ENCODE measurements at places on chromosomes 13 and 19.

DNA sequence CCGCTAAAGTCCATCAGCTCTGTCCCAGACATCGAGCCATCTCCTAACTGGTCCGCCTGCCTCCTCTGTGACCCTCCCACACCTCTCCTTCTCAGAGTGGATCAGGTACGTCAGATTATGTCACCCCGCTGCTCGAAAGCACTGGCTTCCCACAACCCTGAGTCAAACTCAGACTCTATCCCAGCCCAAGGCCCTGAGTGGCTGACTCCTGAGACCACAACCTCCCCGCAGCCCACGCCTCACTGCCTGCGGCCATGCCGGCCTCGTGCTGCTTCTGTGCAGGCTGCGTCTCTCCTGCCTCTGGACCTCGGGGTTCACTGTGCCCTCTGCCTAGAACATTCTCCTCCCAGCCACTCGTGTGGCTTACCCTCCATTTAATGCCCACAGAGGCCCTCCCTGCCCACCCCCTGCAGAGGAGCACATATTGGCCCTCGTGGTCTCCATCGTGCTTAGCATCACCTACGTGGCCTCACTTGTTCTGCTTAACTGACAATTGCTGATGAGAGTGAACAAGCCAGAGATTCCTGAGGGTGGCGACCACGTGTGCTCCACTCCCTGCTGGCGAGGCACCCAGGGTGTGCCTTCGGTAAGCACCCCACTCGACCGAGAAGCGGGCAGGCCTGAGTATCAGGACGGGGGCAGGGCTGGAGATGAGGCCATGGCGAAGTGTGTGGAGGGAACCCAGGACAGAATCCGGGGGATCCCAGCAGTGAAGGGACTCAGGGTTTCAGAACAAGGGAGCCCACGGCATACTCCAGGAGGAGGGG is 13.5 kb upstream of the FKRP start:
- DNase-seq = no peak

DNA sequence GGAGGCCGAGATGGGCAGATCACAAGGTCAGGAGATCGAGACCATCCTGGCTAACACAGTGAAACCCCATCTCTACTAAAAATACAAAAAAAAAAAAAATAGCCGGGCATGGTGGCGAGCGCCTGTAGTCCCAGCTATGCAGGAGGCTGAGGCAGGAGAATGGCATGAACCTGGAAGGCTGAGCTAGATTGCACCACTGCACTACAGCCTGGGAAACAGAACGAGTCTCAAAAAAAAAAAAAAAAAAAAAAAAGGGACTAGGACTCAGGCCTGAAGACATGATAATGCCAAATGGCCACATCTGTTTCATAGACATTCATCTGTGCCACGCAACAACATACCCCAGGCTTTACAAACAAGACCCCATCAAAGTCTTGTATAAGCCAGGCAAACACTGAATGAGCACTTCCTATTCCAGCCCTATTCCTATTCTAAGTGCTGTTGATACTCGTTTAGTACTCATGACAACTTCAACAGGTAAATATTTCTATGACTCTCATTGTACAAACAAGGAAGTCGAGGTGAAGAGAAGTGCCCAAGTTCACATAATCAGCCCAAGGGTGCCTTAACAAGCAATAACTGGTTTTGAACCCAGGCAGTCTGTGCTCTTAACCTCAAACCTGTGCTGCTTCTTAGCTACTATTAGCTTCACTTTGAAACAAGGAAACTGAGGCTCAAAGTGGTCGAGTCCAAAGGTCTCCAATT is 1.7 kb downstream of the B9D2 start:
- no peak for DNase-seq

DNA sequence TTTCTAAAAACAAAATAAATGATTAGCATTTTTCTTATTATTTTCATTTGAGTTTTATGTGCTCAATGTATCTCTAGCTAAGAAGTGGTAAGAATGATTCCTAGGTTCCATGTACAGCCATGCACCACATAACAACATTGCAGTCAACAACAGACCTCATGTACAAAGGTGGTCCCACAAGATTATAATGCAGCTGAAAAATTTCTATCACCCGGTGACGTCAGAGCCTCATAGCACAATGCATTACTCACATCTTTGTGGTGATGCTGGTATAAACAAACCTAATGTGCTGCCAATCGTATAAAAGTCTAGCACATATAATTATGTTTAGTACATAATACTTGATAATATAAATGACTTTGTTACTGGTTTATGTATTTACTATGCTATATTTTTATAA is 120.5 kb downstream of the SLC7A1 start:
- no peak for DNase-seq

GRCh38 chr13:73943137-73943964 is 190.9 kb downstream of the KLF12 start:
- DNase-seq = no peak

DNA sequence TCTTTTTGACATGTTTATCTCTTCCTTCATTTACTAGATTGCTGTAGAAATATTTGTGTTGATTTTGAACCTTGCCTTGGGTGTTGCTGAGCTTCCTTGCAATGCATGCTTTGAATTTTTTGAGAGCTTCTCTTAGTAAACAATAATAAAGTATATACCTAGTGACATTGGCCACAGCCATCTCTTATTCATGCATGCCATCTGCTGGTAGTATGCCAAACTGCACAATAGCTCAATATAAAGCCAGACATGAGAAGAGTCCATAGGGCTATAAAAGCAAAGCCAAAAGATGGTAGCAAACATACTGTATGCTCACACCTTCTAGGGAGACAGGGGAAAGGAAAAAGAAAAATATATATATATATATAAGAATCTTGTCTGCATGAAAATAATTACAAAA is 18.9 kb upstream of the ZSCAN5A start:
- DNase-seq = peak; percentile 27

- DNase-seq = no peak
Observed at GRCh38 chr13:109724603-109725002, 61.8 kb downstream of the IRS2 start.

DNA sequence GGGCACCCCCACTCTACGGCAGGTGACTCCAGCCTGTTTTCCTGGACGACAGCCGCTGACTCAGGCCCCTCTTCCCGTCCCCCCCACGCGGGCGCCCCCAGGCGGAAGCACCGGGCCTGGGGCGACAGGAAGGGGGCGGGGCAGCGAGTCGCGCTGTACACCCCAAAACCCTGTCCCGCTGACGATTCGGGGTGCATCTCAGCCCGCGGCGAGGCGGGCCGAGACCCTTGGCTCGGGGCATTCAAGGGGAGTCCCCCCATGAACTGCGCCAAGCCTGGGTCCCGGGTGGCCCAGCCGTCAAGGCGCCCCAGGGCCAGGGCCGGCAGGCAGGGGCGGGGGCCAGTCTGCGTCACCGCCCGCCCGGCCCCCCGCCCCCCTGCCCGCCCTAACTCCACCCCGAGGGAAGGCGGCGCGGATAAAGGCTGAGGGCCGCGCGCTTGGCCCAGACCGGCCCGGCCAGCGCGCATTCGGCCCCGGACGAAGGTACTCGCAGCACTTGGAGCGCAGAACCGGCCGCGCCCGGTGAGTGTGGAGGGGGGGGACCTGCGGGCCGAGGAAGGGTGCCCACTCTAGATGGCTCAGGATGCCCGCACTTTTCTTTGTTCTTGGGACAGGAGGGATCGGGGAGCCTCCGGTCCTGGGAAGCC is at the start of gene MIDN:
MIDN (plus strand) TSS at position 445 of the 647 bp plus-strand sequence. CDS start 1,714 bp downstream, outside the sequence.
- peak; percentile 64 for DNase-seq

DNA sequence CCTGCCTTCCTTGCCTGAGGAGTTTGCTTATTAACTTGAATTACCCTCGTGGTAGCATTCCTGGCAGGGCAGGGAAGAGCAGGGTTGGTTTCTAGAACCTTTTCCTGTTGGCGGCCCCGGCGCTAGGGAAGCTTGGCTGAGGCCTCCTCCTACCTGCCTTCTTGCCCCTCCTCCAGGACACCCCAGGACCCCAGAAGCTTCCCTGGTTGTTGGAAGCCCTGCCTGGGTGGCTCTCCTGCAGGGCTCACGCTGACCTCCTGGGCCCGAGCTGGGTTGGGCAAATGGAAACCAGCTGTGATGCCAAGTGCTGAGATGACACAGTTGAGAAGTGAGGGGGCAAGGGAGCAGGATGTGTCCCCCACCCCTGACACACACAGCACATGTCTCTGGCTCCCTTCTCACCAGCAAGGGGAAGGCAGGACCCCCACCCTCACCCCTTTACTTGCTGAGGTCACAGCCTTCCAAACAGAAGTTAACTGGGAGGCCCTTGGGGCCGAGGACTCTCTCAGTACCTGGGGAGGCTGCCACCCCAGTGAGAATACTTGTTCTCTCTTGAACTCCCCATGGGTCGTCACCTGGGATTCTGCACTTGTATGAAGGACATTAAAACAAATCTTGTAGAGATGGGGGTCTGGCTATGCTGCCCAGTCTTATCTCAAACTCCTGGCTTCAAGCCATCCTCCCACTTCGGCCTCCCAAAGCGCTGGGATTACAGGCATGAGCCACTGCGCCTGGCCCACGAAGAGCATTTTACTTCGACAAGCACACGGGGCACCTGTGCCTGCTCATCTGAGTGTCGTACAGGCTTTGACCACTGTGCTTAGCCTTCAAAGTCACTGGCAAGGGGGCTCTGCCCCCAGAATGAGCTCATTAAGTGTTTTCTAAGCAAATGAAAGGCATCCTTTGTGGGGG is 10.5 kb downstream of the CEBPA start:
- no peak for DNase-seq

DNA sequence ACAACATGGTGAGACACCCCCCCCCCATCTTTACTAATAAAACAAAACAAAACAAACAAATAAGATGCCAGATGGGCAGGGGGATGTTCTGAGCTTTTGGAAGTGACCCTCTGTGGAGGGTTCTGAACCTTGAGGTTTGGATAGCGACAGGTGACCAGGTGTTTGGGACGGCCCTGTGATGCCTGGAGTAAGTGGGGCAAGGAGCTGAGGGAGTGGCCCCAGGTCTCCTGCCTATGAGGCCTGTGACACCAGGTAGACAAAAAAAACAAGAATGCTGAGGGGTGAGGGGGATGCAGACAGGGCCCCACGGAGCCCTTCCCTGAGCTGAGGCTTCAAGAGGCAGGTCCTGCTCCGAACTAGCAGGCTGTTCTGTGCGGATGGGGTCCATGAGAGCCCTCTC is 9.2 kb downstream of the ADGRE2 start:
- no peak for DNase-seq

GRCh38 chr19:6070207-6070681 is 40.1 kb downstream of the RFX2 start:
- DNase-seq = no peak

DNA sequence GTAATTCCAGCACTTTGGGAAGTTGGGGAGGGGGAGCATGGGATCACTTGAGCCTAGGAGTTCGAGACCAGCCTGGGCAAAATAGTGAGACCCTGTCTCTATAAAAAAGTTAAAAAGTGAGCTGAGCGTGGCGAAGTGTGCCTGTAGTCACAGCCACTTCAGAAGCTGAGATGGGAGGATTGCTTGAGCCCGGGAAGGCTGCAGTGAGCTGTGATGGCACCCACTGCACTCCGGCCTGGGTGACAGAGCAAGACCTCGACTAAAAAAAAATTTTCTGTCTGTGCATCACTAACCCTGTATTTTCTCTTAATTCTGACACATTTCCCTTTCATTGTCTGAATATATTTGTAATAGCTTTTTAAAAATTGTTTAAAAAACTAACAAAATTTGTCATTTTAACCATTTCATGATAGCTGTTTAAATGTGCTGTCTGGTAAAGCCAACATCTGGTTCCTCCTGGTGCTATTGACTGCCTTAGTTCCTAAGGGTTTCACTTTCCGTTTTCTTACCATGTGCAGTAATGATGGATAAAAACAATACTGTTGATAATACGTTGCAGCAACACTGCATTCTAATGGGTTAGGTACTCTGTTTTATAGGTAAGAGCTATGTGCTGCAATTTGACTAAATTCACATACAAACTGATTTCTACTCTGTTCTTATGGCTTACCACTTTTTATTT is 29.7 kb downstream of the LATS2 start:
- DNase-seq = no peak

DNA sequence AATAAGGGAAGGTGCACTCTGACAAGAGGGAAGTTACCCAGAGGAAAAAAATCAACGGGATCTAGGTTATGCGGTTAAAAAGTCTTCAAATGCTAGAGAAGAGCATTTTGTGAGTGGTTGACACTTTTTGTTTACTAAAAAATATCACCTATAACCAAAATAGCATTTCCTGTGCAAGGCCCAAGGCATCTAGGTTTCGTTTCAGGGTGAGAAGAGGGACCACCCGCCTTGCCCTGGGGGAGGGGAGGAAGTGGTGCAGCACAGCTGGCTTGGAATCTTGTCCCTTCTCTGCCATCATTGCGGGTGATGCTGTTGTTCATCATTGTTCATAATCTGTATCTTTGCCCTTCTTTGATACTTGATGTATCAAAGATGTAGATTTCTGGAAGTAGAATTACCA is 80.6 kb downstream of the NUFIP1 start:
- DNase-seq = no peak

- no peak for DNase-seq
Observed at GRCh38 chr19:19551853-19552192, 13.8 kb downstream of the CILP2 start.

DNA sequence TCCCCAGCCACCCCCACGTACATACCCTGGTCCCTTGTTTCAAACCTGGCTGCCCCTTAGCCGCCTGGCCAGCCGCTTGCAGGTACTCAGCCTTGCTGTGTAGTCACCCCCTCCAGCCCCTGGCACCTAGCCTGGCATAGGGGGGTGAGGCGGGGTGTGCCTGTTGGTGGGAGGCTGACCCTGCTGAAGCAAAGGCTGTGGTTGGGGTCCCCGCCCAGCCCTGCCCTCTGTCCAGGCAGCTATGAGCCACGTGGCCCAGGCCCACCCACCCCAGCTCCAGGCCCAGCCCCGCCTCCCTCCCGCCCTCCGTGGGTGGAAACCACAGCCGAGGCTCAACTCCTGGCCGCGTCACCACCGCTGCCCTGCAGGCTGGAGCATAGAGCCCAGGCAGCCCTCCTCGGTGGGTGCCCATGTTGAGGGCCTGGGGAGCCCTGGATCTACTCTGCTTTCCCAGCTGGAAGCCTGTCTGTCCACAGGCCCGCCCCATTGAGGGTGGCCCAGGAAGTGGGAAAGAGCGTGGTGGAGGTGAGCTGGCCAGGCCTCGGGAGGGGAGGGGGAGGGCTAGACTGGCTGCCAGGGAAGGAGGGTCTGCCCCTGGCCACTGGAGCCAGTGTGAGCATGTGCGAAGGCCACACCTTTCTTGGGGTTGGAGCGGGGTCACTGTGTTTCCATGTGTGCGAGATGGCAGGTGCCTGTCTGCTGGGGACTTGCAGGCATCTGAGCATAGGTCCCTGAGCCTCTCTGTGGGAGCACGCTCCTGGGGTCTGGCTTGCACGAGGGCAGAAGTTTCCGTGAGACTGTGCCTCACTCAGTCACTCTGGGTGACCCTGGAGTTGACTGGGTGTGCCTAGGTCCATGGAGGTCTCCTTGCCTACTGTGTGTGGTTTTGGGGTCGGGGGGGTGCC is 31.0 kb downstream of the PAK4 start:
- DNase-seq = no peak

GRCh38 chr19:41023193-41023592 is 32.1 kb downstream of the CYP2B6 start:
- DNase-seq = no peak

Data from T-helper 1 cell (primary cell).